ENCODE measurements at places on chromosomes 6 and 20.

GRCh38 chr6:150426198-150426597, 57.4 kb downstream of the IYD start:
- DNase-seq, result no peak

GRCh38 chr6:83314693-83315092, 116.2 kb downstream of the ME1 start:
- no peak for DNase-seq

DNA sequence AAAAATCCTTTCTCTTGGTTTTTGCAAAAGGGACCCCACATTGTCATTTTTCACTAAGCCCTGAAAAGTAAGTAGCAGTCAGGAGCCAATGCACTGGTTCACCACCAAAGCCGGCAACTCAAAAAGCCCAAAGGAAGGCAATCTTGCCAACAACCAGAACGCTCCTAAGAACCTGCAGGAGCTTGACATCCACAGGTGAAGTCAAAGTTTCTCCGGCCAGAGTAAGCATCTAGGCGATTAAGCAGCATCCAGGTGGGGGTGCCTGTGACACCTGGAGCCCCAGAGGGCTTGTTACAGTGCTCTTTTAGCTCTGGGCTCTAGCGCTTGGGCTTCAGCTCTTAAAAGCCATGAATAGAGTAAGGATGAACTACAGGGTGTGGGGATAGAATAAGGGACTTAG, 36.1 kb downstream of the SLC35D3 start:
- DNase-seq, result no peak

DNA sequence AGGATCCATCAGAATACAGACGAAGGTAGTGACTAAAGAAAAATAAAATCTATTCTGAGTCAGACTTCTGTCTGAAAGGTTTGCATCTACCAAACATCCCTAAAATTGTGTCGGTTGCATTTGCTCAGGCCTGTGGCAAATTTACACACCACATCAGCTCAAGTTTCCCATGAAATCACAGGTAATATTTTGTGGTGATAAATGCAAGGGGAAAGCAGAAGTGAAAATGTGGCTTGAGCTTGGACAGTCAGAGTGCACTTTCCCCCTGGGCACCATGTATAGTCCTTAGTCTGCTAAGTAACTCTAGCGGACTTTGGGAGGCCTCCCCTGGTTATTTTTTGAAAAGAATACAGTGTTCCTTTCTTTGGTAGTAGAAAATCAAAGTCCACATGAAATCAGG, 159.1 kb downstream of the PKHD1 start:
- no peak for DNase-seq

DNA sequence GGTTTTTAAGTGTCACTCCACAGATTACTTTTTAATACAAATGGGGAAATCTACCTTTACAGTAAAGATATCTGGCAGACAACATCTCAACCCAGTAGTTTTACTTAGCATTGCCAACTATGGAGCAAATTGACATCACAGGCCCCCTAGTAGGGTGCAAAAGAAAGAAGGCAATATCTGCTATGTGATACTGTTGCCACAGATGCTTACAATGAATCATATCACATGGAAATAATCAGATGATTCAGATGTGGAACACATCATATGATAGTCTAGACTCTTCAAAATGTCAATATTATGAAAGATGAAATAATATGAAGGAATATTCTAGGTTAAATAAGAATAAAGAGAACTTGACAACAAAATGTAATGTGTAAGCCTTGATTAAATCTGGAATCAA, 322.5 kb downstream of the BMP2 start:
- no peak for DNase-seq

- DNase-seq, result no peak
Measured at GRCh38 chr6:99019381-99019780, 71.6 kb upstream of the FBXL4 start.

DNA sequence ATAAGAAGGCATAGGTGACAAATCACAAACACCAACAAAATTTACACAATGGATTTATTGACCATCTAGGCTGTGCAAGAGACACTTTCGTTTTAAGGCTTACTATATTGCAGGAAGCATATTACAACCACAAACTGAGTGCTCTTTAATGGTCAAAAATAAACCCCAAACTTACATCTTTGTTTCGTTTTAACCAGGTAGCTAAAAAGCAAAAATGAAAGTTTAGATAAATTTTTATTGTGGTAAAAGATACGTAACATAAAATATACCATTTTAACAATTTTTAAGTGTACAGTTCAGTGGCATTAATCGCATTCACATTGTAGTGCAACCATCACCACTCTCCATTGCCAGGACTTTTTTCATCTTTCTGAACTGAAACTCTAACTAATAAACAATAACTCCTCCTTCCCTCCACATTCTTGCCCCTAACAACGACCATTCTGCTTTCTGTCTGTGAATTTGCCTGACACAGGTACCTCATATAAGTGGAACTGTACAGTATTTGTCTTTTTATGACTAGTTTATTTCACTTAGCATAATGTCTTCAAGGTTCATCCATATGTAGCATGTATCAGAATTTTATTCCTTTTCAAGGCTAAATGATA, 32.3 kb upstream of the DUSP22 start:
- no peak for DNase-seq

DNA sequence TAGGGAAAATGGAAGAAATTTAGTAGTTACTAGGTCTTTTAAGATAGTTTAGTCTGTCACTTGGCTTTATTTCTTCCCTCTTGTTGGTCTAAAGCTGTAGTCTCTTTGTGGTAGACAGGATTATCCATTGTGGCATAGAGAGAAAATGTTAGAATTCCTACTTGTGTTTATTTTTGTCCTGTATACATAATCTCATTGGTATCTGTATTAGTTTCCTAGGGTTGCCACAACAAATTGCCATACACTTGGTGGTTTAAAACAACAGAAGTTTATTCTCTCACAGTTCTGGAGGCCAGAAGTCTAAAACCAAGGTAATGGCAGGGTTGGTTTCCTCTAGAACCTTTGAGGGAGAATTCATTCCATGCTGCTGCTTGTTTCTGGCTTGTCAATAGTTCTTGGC, 119.4 kb downstream of the ZFAND3 start:
- DNase-seq, result no peak

DNA sequence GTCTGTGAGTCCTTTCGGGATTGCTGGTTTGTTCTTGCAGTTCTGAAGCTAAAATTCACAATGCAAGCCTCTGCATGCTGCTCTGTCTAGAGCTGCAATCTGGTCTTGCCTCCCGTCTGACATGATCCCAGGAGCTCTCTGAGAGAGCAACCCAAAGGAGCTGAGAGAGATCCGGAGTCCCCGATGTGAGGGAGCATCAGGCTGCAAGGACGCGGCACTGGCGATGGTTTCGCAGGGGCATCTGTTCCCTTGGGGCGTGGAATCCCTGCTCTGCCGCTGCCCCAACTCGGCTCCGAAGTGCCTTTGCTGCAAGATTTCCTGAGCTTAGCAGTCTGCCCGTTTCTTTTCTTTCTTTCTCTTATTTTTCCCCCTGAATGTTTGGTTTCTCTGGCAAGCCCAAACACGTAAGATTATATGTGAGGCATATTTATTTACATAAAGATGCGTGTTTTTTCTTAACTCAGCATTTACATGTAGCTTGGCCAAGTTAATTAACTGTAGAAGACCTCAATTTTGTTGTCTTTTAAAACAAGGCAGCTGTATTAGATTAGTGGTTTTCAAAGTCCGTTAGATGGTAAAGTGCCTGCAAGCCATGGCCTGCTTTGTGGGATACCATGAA, 873.0 kb downstream of the KIF16B start:
- DNase-seq, result no peak

GRCh38 chr20:3857405-3857804, 10.8 kb downstream of the MAVS start:
- no peak for DNase-seq

GRCh38 chr6:121338956-121339355, 4.7 kb upstream of the TBC1D32 start:
- DNase-seq, result no peak

DNA sequence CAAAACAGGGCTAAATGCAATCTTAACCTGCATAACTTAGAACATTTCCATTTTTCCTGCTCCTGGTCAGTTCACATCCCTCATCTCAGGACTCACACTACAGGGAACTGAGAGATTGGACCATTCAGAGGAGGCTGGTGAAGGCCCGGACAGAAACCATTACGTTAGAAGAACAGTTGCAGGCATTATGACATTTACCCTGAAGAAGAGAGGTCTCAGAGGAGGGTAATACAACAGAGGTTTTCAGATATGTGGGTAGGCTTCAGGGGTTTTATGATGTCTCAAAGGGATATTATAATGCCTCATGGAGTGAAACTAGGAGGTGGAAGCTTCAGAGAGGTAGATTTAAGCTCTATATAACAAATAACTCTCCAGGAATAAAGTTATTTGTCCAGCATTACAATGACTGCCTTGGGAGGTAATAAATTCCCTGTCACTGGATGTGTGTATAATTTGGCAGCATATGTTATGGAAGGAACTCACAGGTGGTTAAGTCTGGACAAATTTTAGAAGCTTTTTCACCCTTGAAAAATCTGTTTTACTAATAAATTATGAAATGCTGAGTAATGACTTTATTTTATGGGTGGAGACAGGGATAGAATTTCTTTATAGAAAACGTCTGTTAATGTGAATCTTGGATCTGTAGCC, 36.7 kb upstream of the RIPOR2 start:
- no peak for DNase-seq

DNA sequence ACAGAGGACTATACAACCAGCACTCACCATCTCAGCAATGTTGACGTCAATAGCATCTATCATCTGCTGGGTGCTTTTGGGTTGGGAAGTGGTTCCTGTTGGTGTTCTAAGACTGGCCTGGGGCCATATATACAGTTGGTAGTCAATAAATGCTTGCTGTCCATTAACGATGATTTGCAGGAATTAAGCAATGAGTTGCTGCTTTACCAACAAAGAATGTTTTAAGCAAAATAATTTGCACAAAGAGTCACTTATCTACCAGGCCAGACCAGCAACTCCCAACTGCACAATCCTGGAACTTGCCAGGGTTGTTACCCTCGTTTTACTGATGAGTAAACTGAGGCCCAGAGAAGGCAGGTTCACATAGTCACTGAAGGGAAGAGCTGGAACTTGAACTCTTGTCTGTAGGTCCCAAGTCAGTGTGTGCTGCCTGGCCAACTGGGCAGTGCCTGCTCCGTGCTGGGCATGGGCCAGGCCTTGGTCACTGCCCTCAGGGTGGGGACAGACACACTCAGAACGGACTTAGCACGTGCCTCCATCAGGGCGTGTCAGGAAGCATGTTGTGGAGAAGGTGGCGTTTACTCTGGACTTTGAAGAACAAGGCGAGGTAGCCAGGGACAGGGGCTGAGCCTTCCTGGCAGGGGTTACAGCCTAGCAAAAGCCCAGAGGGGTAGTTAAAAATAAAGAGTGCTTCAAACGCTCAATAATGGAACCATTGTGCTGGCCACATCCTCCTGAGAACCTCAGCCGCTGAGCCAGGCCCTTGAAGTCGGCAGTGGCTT, 2.5 kb upstream of the SRC start:
- no peak for DNase-seq

- no peak for DNase-seq
Measured at GRCh38 chr6:130306377-130306776, 59.4 kb upstream of the TMEM200A start.

- no peak for DNase-seq
Measured at GRCh38 chr20:4521170-4521968, 200.3 kb upstream of the PRND start.

DNA sequence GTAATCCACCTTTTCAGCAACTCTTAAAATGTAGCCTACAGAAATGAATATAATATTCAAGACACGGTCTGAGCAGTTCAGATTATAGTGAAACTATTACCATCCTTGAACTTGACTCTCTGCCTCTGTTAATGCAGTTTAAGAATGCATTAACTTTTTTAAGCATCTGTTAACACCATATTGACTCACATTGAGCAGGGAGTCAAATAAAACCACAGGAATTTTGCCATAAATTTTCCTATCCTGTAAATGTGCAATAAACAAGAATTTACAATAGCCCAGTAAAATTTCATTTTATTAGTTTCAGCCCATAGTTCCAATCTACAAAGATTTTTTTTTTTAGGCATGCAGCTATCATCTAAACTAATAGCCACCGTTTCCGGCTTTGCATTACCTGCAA, 239.2 kb upstream of the DEFB112 start:
- DNase-seq, result no peak

DNA sequence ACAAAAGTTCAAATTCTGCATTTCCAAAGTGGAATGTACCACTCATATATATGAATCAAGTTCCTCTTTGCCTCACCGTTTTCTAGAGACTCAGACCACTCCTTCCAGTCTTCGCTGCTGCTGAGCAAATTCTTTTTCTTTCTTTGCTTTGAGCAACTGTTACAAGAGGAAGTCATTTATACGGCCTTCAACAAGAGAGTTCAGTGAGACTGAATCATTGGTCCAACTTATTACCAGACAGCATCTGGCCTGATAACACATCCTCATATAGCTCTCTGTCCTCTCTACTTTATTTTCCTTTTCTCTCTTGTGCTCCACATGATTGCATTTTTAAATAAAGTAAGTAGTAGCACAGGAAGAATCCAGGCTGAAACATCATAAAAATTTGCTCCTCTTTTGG, 652.7 kb downstream of the PHF3 start:
- no peak for DNase-seq

DNA sequence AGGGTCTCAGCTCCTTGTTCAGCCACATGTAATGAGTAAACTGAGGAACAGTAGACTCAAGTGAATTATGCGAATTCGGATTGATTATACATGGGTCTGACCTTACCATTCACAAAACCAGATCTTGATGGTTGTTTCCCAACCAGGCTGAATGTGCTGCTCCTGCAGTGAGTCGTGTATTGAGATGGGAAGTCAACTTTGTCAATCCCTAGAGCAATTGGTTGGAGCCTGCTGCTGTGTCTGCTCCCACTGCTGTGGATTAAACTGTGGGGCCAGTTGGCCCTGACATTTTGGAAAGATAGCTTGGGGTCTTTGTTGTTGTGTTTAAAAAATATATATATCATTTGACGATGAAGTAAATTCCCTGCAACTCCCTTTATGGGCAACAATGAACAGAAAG, 23.9 kb downstream of the FAM50B start:
- no peak for DNase-seq

- DNase-seq, result no peak
Measured at GRCh38 chr6:119627908-119628669, 278.5 kb upstream of the MAN1A1 start.

GRCh38 chr6:5772408-5773120, 234.2 kb downstream of the NRN1 start:
- DNase-seq, result no peak

DNA sequence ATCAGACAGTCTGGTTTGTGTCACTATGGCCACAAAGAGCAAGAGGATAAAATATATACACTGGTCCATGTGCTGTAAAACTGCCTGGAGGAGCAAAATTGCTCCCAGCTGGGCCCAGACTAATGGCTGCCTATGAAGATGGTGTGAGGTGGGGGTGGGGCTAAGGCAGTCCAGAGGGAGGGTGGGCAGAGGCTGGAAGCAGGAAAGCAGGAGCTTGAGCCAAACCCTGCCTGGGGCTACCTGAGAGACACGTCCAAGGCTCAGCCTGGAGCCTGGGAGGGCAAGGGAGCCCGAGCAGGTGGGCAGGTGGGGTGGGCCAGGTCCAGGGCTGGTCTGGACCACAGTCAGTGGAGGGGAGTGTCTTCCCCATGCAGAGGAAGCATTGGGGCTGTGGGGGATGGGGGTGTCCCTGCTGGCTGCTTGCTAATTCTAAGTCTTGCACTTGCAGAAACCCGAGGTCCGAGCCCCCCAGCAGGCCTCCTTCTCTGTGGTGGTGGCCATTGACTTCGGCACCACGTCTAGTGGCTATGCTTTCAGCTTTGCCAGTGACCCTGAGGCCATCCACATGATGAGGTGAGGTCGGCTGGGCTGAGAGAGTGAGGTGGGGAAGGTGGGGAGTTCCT, 9.5 kb downstream of the HSPA12B start:
- no peak for DNase-seq
